Activated CD8-positive, alpha-beta T cell treated with anti-CD3 and anti-CD28 coated beads for 36 hours (primary cell): ENCODE measurements at places on chromosomes 2 and 18. TPM values are rescaled to one million over a fixed set of nuclear protein-coding genes. Genes with fewer than 3 reads are reported as not detected.
A peak's percentile ranks its signal among the peaks of the same experiment; 100 is the strongest.

SLC5A7 gene
- not detected for total RNA-seq

GRCh38 chr18:77088963-77089722, 43.4 kb downstream of the MBP start:
- peak overlapping the region; percentile 62 for H3K27ac ChIP-seq
- H3K27me3 ChIP-seq: no peaks in the 10 kb centered on the region
- H3K36me3 ChIP-seq: peaks cover 37% of the 10 kb centered on the region
- H3K4me3 ChIP-seq: no peak overlapping the region

GRCh38 chr2:222052934-222053367, 245.8 kb downstream of the PAX3 start:
- no peaks in the 10 kb centered on the region for H3K4me1 ChIP-seq
- DNase-seq: peak; percentile 2
- peaks cover 27% of the 10 kb centered on the region for H3K27me3 ChIP-seq
- H3K27ac ChIP-seq: no peak overlapping the region
- H3K4me3 ChIP-seq: no peak overlapping the region

DNA sequence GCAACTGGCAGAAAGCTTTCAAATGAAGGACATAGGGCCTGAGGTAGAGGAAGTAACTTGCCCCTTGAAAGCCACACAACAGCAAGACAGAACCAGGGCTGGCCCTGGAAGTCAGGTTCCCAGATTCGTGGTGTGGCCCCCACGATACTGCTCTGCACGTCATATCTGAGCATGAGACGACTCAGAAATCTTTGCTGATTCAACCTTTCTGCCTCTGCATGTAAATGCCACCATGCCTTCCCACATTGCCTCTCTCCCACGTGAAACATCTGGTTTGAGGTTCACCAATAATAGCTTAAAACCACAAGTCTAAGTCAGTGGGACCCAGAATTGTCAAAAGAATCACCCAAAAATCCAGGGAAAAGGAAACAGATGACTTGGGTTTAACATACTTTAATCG, 214.0 kb upstream of the TRIB2 start:
- H3K4me1 ChIP-seq: peaks cover 94% of the 10 kb centered on the region
- peak; percentile 71 for DNase-seq
- H3K27me3 ChIP-seq: no peaks in the 10 kb centered on the region
